Stimulated activated CD4-positive, alpha-beta T cell treated with anti-CD3 and anti-CD28 coated beads, Interleukin-4, amount 100 ng/mL, for 1 hour (primary cell): ENCODE measurements at places on chromosomes 6 and 20.

GRCh38 chr6:33875141-33875581 lies 71.4 kb upstream of the MLN start:
- no peak for DNase-seq

DNA sequence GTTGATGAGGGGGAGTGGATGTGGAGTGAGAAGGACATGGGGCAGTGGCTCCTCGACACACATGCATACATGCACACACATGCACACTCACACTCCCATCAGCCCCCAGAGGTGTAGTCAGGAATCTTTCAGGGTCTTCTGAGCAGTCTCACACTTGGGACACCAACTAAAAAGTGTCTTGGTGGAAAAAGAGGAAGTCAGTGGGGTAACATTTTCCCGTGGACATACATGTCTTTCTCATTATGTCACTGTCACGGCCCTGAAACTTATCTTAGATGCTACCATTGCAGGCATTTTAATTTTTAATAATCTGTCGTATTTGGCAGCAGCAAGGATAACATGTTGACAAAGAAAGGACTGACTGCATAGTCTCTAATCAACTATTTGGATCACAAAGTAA lies 261.1 kb downstream of the ADGRG6 start:
- no peak for DNase-seq

DNA sequence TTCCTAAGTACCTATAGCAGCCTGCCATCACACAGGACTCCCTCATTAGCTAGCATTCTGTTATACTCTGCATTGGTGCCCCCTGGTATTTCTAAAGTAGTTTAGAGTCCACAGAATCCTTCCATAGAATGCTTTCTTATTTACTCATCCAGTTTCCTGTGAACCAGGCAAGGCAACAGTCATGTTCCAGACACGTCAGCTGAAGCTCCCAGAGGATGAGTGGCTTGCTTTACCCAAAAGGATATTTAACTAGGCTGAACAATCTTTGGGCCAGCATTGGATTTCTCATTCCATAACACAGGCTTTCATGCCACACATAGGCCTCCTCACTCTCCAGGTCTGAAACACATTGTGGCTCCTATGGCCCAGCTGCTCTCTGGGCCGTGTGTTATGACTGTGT lies 203.8 kb upstream of the MAP3K7 start:
- DNase-seq, result no peak

GRCh38 chr20:10093087-10093591 lies 58.4 kb downstream of the ANKEF1 start:
- DNase-seq, result no peak

GRCh38 chr20:40637176-40637575 lies 51.9 kb downstream of the MAFB start:
- DNase-seq, result no peak

- DNase-seq, result no peak
These were observed 1.7 kb downstream of the SHLD1 start for GRCh38 chr20:5751856-5752255.

GRCh38 chr20:38962928-38963401 lies 821 bp downstream of the DHX35 start:
- DNase-seq, result no peak

- no peak for DNase-seq
These were observed 51.3 kb downstream of the ALDH8A1 start for GRCh38 chr6:134898575-134898974.

DNA sequence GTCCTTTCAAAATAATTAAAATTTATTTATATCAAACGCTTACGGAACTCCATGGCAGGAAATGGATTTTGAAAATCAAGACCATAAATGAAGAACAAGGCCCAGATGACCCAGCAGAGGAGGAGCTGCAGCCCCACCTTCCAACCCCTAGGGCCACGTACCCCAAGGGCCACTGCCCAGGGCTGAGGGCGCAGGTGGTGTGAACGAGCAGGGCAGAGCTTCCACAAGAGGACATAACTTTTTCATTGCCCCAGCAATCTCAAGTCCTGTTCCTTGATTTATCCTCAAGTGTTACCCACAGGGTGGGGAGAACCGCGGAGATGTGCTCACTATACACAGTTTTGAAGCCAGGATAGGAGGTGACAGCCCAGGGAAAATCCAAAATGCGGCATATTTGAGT lies 42.8 kb downstream of the PSMG4 start:
- DNase-seq, result no peak

DNA sequence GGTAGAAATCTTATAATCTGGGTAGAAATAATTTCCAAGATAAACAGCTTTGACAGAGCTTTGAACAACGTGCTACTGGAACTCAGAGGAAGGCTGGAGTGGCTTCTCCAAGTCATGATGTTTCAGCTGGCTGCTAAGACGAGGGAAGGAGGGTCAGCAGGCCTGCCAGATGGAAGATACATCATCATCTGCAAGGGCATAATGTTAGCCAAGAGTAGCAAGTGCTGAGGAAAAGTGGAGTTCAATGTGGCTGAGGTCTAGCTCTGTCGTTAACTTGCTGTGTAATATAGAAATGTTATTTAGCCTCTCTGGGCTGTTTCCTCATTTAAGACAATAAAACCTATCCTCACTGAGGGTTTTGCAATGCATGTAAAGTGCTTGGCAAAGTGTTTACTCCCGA lies 35.1 kb downstream of the RGS17 start:
- DNase-seq, result no peak

DNA sequence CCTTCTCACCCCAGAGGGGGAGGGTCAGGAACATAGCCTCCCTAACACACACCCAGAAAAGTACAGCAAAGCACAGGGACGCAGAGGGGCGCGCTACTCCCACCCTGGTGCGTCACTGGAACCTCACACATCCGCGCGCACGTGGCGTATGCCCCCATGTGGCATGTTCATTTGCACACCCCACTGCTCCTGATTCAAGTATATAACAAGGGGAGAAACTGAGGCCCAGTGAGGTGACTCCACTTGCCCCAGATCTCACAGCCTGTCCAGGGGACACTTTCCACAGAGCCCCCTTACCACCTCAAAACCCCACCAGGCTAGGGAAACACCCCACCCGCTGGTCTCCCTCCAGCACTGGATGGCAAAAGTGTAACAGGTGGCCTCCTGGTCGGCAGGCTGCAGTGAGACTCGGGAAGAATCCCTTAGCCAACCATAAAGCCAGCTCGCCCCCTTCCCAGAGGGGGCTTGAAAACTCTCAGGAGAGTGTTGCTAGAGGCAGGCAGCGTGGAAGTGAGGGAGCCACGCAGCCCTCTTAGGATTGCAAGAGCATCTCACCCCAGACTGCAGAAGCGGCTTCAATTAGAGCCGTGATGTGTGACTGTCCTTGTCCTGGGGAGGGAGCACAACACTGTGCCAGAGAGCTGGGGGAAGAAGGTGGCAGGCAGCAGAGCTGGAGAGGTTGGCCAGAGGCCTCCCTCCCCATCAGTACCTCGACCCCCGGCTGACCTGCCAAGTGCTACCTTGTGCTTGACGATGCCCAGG lies at the start of gene GRM4:
Gene GRM4 (minus strand): TSS at position 67 of the 762 bp plus-strand sequence. CDS start 12,591 bp downstream, outside the sequence.
- DNase-seq, result no peak

DNA sequence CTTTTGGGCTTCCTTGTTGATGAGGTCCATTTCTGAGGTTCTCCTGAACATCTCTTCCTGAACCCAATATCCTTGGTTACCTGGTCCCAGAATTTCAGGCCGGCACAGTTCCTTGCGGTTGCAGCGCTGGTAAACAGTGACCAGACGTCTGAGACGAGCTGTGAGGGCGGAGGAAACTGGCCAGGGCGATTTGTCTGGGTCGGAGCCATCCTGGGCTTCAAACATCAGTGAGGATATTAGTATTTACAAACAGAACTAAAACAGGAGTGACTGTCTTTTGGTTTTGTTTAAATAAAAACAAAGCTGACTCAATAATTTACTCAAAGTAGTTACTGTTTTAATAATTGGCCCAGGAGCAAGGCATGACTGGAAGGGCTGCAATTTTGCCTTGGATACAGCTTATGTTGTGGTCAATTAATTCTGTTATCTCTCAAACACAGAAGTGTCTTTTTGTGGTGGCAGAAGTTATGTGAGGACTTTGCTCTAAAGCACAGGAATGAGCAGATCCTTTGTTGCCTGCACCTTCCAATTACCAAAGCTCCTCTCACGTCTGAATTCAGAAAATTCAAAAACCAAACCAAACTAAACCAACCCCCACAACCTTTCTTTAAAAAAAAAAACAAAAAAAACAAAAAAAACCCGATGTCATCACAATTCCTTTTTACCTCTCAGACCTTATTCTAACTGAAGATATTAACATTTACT lies 58.7 kb upstream of the EMILIN3 start:
- DNase-seq, result no peak

GRCh38 chr6:67976486-67976885 lies 658.6 kb upstream of the ADGRB3 start:
- no peak for DNase-seq

DNA sequence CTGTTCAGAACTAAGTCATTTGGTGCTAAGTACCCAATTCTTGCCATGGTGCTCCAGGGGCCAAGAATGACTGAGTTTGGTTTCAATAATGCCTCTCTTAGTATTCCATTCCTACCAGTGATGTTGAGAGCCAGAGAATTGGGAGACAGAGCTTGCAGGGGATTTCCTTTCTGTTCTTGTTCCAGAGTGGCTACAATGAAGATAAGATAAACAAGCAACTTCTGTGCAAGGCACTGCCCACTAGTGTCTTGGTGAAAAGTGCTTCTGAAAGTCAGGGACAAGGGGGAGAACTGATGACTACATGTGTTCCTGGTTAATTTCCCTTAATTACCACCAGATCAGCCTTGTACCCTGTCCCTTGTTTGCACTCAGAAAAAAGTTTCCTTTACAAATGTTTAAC lies 421.6 kb downstream of the BCKDHB start:
- DNase-seq, result no peak

DNA sequence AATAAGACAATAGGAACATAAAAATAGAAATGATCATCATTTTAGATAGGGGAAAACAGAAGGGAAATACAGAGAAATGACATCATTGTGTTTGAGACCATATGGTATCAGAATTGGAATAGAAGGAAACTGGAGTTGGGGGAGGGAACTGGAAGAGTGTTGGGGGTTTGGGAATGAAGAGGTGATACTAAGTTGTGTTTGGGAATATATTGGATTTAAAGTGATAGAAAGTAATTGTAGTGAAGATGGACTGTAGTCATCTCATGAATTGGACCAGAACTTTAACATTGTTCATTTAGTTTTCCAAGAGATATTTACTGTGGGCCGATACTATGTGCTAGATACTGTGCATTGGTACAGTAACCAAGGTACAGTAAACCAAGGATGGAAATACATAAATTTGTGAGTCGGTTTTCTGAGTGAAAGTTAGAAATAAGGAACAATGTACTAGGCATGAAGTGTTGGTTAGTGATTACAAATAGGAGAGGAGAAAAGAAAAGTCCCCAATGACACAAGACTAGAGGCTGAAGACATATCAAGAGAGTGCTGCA lies 32.3 kb downstream of the KCNQ5 start:
- DNase-seq, result no peak
